ENCODE measurements at places on chromosomes 1 and 21. TPM values are rescaled to one million over a fixed set of nuclear protein-coding genes. Genes with fewer than 3 reads are reported as not detected.

The PRAMEF26 gene
- not detected for total RNA-seq

The ALDH4A1 gene
- 18.6 TPM for total RNA-seq

DNA sequence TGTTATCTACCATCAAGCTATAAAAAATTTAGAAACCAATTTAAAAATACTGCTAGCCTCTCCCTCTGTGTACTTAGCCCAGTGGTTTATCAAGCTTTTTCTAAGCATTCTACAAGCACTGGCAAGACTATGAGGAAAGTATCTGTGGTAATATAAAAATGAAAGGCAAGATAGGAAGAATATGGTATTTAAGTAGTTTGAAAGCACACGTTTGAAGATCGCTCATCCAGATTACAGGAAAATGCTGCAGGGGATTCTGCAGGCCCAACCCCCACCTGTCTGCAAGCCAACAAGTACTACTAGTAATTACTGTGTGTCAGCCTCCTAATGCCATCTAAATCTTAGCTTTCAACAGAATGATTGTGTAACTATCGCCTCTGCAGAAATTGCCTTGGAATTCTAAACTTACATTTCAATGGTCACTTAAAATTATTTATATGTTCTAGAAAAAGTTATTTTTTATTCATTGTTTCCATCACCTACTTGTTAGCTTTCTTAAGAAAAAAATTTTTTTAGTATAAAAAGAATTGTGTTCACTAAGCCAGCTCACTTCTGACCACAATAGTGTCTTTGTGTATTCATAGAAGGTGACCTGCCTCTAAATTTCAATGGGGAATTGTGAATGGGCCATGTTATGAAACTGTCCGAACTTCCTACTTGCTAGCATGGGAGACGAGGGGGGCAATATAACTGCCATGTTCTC lies 8.5 kb downstream of the ERRFI1 start:
- H3K4me1 ChIP-seq: peaks cover 74% of the 10 kb centered on the region
- peaks cover 19% of the 10 kb centered on the region for H3K36me3 ChIP-seq
- H3K27ac ChIP-seq: no peak overlapping the region
- H3K27me3 ChIP-seq: no peaks in the 10 kb centered on the region
- no peak for DNase-seq

DNA sequence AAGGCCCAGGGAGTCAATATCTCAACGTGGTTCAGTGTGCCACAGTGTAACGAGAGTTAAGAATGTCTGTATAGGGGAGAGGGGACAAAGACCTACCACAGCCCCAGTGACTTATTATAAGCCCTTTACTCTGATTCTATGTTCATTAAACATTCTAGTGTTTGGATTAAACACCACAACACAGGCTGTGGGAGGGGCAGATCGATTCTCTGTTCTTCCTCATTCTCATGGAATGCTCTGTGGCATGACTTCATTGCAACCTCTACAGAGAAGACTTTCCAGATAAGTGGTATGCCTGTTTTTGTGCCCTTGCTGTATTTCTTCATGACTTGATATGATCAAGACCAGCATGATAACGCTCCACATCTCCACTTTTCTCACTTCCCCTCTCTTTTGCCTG lies 39.0 kb upstream of the CD5L start:
- H3K4me3 ChIP-seq: no peak overlapping the region
- no peak for DNase-seq
- H3K27ac ChIP-seq: no peak overlapping the region
- H3K36me3 ChIP-seq: no peaks in the 10 kb centered on the region
- H3K27me3 ChIP-seq: no peaks in the 10 kb centered on the region

- no peak for DNase-seq
- no peak overlapping the region for H3K27ac ChIP-seq
- H3K4me1 ChIP-seq: peaks cover under 1% of the 10 kb centered on the region
Measured at GRCh38 chr1:7476861-7477547, 294.1 kb upstream of the VAMP3 start.

DNA sequence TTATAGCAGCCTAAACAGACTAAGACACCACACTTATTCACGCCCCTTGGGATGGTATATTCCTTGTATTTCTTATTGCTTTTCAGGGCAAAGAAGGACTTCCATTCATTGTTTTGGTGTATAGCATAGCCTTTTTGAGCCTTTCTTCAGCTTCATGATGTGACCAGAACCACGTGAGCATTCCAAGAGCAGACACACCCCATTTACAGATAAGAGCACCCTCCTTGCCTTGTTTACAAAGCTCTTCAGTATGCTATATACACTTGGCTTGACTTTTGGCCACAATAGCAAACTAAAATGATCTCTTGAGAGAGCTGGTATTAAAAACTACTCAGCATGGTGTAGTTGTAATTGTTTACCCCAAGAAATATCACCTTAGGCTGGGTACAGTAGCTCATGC lies 78.7 kb downstream of the PIK3R3 start:
- no peaks in the 10 kb centered on the region for H3K27me3 ChIP-seq
- H3K27ac ChIP-seq: no peak overlapping the region
- no peaks in the 10 kb centered on the region for H3K4me1 ChIP-seq
- no peak for DNase-seq
- no peaks in the 10 kb centered on the region for H3K36me3 ChIP-seq
- no peak overlapping the region for H3K4me3 ChIP-seq

- no peak overlapping the region for H3K27ac ChIP-seq
- H3K4me3 ChIP-seq: no peak overlapping the region
- H3K27me3 ChIP-seq: peaks cover 8% of the 10 kb centered on the region
- peaks cover 9% of the 10 kb centered on the region for H3K4me1 ChIP-seq
- DNase-seq: no peak
Measured at GRCh38 chr1:183954496-183954895, 83.0 kb downstream of the COLGALT2 start.

- no peaks in the 10 kb centered on the region for H3K36me3 ChIP-seq
- H3K27ac ChIP-seq: no peak overlapping the region
- DNase-seq: no peak
- H3K27me3 ChIP-seq: no peaks in the 10 kb centered on the region
- H3K4me1 ChIP-seq: no peaks in the 10 kb centered on the region
Measured at GRCh38 chr1:238953448-238954010, 432.8 kb upstream of the CHRM3 start.

GRCh38 chr1:41983451-41983850 lies 64.7 kb upstream of the HIVEP3 start:
- H3K4me3 ChIP-seq: no peak overlapping the region
- no peaks in the 10 kb centered on the region for H3K27me3 ChIP-seq
- no peak overlapping the region for H3K27ac ChIP-seq
- no peaks in the 10 kb centered on the region for H3K36me3 ChIP-seq

GRCh38 chr1:36523850-36524249 lies 41.1 kb upstream of the CSF3R start:
- no peak overlapping the region for H3K4me3 ChIP-seq
- no peaks in the 10 kb centered on the region for H3K4me1 ChIP-seq
- no peak overlapping the region for H3K27ac ChIP-seq

GRCh38 chr1:241899210-241899609 lies 51.2 kb downstream of the EXO1 start:
- no peaks in the 10 kb centered on the region for H3K4me1 ChIP-seq
- no peaks in the 10 kb centered on the region for H3K27me3 ChIP-seq
- no peak overlapping the region for H3K4me3 ChIP-seq
- no peaks in the 10 kb centered on the region for H3K36me3 ChIP-seq

DNA sequence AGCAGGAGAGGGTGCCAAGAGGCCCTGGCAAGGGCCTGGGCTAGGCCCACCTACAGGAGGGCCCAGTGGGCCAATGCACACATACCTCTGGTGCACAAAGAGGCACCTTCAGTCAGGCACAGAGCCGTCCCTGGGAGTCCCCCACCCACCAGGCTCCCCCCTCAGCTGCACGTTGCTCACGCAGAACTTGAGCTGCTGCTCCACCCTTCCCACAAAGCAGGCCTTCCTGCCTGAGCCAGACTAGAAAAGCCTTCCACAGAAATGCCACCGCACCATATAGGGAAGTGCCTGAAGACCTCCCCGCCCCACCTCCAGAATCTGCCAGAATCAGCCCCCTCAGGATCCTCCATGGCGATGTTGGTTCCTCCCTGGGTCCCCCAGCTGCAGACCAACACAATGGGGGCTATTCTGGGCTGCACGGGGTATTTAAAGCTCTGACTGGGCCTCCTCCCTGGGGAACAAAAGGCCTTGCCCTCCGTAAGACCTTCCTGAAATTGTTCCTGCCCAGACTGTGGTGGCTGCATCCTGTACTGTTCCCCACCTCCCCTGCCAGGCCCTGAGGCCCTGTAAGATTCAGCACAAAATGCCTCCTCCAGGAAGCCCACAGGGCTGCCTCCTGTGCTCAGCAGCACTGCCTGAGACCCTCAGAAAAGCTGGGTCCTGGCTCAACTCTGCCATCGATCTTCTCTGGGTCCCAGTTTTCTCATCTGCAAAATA lies 27.2 kb downstream of the HSPG2 start:
- peak overlapping the region; percentile 94 for H3K27ac ChIP-seq
- DNase-seq: peak; percentile 96
- peaks cover 95% of the 10 kb centered on the region for H3K4me1 ChIP-seq
- peaks cover 8% of the 10 kb centered on the region for H3K36me3 ChIP-seq
- no peaks in the 10 kb centered on the region for H3K27me3 ChIP-seq

DNA sequence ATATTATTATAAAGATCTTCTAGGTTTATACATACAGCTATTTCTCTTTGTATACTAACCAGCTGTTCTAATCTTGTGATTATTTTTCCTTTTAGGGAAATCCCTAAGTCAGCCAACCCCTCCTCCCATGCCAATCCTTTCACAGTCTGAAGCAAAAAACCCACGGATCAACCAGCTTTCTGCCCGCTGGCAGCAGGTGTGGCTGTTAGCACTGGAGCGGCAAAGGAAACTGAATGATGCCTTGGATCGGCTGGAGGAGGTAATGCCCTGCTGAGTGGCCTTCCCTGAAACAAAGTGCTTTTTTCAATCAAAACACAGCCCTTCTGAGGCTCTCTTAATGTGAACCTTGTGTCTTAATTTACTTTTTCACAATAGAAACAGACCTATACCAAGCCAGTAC lies 32.4 kb upstream of the BMP8A start:
- H3K36me3 ChIP-seq: peaks cover 69% of the 10 kb centered on the region
- DNase-seq: no peak
- peaks cover under 1% of the 10 kb centered on the region for H3K4me1 ChIP-seq
- no peak overlapping the region for H3K4me3 ChIP-seq
- H3K27ac ChIP-seq: no peak overlapping the region

DNA sequence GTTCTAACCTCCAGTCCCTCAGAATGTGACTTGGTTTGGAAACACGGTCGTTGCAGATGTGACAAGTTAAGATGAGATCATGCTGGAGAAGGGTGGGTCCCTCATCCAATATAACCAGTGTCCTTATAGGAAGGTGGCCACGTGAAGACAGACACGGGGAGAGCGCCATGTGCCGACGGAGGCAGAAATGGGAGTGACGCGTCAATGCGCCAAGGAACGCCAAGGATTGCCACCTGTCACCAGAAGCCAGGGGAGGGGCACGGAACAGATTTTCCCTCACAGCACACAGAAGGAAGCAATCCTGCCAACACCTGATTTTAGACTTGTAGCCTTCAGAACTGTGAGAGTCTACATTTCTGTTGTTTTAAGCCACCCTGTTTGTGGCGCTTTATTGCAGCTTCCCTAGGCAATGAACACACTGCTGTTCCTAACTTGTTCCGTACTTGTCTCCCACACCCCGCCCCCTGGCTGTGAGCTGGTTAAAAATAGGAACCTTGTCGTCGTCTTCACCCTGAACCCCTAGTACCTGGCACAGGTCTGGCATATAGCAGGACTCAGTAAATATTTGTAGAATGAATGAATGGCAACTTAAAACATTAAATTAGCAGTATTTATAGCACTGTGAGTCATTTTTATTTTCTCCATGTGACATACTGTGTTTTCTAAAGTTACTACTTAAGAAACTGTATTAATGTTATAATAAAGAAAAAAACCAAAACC lies 14.2 kb downstream of the RIMS3 start:
- H3K4me1 ChIP-seq: peaks cover 3% of the 10 kb centered on the region
- no peaks in the 10 kb centered on the region for H3K36me3 ChIP-seq
- no peak overlapping the region for H3K27ac ChIP-seq
- DNase-seq: no peak

DNA sequence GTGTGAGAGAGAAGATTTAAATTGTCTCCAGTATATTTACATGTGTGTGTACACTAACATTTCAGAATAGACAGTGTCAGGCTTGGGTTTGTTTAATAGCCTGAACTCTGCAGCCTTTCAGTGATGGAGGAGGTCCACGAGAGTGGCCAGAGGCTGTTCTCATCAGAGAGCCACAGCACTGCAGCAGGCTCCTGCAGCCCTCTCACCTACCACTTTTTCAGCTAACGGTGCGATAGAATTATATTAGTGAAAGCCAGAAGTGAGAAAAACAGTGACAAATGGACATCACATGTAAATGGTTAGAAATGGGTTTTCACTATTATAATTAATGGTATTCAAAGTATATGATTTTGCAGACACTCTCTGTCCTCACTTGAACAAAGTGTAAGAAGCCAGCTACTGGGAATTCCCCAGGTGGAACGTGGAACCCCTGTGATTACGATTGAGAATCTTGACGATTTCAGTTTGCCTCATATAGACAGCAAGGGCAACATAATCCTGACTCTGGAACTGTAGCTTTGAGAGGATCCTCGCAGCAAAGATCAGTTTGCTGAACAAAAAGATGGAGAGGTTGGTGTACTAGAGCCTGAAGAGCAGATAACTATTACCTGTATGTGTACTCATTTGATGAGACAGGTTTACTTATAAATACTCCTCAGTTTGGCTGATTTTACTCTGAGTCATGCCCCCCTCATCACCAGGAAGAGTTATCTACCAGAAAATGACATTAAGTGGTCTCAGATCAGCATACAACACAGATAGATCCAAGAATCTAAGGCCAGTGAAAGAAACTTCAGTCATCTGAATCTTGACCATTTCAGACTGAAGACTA lies 31.4 kb downstream of the IFI16 start:
- H3K4me1 ChIP-seq: no peaks in the 10 kb centered on the region
- H3K36me3 ChIP-seq: peaks cover 29% of the 10 kb centered on the region
- DNase-seq: no peak
- no peak overlapping the region for H3K4me3 ChIP-seq

- H3K27ac ChIP-seq: no peak overlapping the region
- no peaks in the 10 kb centered on the region for H3K36me3 ChIP-seq
- H3K4me3 ChIP-seq: no peak overlapping the region
- H3K4me1 ChIP-seq: peaks cover 39% of the 10 kb centered on the region
- no peaks in the 10 kb centered on the region for H3K27me3 ChIP-seq
Measured at GRCh38 chr1:155983191-155984024, 5.1 kb upstream of the ARHGEF2 start.

GRCh38 chr1:27660300-27660835 lies 11.6 kb downstream of the IFI6 start:
- H3K4me1 ChIP-seq: peaks cover 14% of the 10 kb centered on the region
- peak overlapping the region; percentile 61 for H3K4me3 ChIP-seq
- no peaks in the 10 kb centered on the region for H3K27me3 ChIP-seq
- H3K27ac ChIP-seq: peak overlapping the region; percentile 22
